ENCODE measurements at places on chromosomes 7 and 10.

DNA sequence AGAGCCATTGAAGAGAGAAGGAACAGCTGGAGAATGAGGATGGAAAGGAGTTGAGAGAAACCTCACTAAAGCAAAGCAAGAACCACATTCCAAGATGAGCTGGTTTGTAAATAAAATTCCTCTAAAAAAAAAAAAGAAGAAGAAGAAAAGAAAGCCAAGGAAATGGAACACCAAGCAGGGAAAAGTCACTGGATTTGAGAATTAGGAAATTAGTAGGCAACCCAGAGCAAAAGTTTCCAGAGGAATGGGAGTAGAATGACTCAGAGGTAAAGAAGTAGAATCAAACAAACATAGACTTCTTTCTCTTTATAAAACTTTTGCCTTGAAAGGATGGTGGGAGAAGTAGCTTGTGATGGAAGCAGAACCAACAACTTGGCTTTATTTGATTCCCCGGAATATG, 3.9 kb downstream of the CH25H start:
- no peak for DNase-seq

GRCh38 chr10:102368077-102368476, 27.4 kb upstream of the NFKB2 start:
- DNase-seq = no peak

DNA sequence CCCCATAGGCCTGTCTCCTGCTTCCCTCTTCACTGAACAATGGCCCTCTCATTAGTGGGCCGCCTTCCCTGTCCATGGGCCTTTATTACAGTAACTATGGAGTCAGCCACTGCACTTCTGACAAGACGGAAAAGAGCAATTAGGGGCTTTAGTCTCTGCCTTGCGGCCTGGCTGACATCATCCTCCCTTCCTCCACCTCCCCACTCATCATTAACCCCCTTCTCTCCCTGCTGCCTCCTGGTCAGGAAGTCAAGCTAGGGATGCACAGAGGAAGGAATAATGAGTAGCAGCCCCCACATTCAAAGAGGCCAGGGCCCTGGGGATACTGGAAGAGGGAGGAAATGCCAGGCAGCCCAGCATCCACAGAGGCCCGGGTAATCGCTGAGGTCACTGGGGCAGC, 101.6 kb upstream of the PLXNA4 start:
- no peak for DNase-seq

DNA sequence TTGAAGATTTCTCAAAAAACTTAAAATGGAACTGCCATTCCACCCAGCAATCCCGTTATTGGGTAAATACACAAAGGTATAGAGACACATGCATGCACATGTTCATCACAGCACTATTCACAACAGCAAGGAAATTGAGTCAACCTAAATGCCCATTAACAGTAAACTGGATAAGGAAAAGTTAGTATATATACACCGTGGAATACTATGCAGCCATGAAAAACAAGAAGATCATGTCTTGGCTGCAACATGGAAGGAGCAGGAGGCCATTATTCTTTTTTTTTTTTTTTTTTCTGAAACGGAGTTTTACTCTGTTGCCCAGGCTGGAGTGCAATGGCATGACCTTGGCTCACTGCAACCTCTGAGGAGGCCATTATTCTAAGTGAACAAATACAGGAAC, 749.0 kb downstream of the MAGI2 start:
- no peak for DNase-seq

DNA sequence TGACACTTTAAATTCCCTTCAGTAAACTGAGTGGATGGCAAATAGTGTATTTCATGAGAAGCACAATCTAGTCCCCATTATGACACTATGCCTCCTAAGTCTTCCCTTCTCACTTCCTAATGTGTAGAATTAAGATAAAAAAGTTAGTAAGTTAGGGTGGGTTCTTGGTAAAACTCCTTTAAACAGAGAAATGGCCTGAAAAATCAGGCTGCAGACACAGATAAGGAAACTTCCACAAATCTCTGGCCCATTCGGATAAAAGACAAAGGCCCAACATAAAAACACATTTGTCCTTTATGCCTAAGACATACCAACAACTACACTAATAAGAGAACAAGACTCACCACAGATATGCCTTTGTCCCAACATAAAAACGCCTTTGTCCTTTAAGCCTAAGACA, 21.5 kb downstream of the AKR1C8 start:
- DNase-seq = no peak

GRCh38 chr10:117509573-117509972, 33.0 kb upstream of the EMX2 start:
- no peak for DNase-seq

DNA sequence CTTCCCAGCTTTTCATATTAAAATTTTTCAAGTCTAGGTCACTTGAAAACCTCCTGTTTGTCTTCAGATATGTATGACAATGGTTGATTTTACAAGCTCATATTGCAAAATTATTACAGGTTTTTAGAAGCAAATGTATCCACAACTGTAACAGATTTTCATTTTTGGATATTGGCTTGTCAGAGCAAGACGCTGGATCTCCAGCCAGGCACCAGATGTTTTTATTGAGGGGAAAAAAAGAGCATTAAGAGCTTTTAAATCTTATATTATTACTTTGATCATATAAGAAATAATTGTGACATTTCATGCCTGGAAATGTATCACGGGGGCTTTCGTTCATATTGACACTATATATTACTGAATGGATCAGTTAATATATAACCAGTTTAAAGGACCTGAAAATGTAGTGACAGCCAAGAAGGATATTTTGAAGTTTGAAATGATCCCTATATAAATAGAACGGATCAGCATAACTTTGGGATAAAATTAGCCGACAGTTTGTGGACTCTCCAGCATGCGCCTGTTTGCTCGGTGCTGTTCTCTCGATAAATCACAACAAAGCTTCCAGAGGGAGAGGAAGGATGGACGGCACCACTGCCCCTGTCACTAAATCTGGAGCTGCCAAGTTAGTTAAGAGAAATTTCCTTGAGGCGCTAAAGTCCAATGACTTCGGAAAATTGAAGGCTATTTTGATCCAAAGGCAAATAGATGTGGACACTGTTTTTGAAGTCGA, at the start of gene ASB4:
TSS of gene ASB4 (plus strand) at position 553 of the 733 bp plus-strand sequence. CDS start at position 582, 29 bp downstream.
- DNase-seq = no peak

DNA sequence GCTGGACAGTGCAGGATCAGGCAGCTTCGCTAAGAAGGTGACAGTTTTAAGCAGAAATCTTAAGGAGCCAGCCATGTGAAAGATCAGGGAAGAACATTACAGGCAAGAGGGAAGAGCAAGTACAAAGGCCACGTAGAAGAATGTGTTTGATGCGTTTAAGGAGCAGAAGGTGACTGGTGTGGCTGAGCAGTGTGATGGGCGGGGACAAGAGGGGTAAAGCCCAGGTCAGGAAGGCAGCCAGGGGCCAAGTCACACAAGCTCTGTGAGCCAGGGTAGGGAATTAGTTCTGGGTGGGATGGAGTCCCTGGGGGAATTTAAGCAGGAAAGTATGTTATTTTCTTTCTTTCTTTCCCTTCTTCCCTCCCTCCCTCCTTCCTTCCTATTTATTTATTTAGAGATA, 166.9 kb downstream of the SH3PXD2A start:
- DNase-seq = no peak

GRCh38 chr10:63681993-63682697, 160.9 kb downstream of the REEP3 start:
- DNase-seq = no peak

DNA sequence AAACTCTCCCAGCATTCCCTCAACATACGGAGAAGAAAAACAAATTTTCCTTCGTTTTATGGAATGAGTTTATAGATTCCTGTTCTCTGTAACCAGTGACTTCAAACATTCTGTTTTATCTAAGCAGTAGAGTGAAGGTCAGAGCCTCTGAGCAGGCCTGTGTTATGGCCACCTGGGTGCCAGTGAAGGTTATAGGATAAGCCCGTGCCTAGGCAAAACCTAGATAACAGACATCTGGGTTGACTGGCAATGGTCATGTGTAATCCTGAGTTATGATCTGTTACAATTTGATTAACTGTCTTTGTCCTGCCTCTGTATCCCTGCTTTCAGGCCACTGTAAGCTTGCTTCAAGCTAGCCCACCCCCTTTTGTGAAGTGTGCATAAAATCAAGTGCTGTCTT, 8.3 kb downstream of the LSM5 start:
- DNase-seq = no peak

DNA sequence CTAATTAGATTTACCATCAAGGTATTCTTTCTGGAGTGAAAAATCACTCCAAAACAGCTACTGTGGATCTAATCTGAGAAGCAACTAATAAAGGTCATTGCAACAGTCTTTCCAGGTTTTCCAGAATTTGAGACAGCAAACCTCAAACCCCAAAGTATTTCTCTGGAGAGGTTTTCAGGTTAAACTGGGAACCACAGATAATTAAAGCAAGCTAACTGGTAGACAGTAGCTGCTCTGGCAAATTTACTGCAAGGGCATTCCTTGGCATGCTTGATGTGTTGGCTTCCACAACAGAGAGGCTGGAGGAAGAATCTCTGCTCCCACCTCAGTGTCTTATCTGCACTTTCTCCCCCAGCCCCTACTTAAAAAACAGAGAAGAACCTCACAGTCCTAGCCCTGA, 140.0 kb upstream of the NRBF2 start:
- DNase-seq = no peak

DNA sequence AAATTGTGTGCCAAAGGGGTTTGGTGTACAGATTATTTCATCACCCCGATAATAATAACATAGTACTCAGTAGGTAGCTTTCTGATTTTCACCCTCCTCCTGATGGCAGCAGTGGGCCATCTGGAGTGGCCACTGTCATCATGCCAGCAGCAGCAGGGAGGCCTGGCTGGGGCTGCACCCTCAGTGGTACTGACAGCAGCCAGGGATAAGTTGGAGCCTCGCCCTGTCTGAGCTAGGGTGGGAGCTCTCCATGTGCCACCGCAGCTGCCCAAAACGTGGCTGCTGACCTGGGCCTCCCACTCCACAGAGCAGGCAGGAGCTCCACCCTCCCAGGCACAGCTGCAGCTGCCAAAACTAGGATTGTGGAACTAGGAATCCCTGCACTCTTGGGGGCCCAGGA, 700.8 kb upstream of the KCND2 start:
- no peak for DNase-seq

GRCh38 chr10:129788215-129788614, 175.9 kb downstream of the EBF3 start:
- DNase-seq = no peak

- no peak for DNase-seq
These were observed 19.7 kb downstream of the RPS24 start for GRCh38 chr10:78053211-78053868.

GRCh38 chr10:132606536-132607316, 69.1 kb downstream of the INPP5A start:
- no peak for DNase-seq

DNA sequence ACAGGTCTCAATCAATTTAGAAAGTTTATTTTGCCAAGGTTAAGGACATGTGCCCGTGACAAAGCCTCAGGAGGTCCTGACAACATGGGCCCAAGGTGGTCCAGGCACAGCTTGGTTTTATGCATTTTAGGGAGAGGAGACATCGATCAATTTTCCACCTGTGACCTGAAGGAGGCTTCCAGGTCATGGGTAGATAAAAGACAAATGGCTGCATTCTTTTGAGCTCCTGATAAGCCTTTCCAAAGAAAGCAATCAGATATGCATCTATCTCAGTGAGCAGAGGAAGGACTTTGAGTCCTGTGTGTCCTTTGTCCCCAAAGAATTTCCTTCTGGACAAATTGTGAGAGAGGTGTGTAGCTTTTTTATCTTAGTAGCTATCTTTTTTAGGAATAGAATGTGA, 15.8 kb downstream of the LRRC72 start:
- no peak for DNase-seq

DNA sequence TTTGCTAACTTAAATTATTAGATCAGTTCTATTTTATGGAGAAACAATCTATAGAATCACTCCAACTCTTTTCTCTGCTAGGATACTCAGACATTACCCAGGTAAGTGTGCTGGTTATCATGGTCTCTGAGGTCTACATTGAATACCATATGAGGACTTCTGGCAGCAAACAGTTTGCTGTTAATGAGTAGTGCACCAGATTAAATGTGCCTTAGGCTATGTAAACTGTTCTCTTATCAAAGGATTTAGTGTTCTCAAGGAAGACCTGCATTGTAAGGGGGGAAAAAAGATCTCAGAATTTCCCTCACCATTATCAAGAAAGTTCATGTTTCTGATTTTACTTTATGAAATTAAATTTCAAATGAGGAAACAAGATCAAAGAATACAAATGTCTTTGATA, 107.5 kb downstream of the ITGB8 start:
- no peak for DNase-seq

All from stimulated activated naive CD8-positive, alpha-beta T cell treated with anti-CD3 and anti-CD28 coated beads, Interleukin-15, Interleukin-2, amounts not matched to agents 100 U/mL and 50 U/mL, for 24 hours (primary cell).